ENCODE measurements at places on chromosomes 11 and 22.
A peak's percentile ranks its signal among the peaks of the same experiment; 100 is the strongest.

DNA sequence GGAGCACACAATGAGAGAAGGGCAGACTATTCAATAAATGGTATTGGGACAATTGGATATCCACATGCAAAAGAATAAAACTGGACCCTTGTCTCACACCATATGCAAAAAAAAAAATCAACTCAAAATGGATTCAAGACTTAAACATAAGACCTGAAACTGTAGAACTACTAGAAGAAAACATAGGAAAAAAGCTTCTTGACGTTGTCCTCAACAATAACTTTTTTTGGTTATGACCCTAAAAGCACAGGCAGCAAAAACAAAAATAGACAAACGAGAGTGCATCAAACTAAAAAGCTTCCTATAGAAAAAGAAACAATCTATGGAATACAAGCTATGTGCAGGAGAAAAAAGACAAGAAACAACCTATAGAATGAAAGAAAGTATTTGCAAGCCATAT lies 37.1 kb upstream of the EED start:
- H3K27me3 ChIP-seq: no peaks in the 10 kb centered on the region
- no peak for DNase-seq
- H3K4me1 ChIP-seq: peaks cover 5% of the 10 kb centered on the region
- H3K4me3 ChIP-seq: no peak overlapping the region

DNA sequence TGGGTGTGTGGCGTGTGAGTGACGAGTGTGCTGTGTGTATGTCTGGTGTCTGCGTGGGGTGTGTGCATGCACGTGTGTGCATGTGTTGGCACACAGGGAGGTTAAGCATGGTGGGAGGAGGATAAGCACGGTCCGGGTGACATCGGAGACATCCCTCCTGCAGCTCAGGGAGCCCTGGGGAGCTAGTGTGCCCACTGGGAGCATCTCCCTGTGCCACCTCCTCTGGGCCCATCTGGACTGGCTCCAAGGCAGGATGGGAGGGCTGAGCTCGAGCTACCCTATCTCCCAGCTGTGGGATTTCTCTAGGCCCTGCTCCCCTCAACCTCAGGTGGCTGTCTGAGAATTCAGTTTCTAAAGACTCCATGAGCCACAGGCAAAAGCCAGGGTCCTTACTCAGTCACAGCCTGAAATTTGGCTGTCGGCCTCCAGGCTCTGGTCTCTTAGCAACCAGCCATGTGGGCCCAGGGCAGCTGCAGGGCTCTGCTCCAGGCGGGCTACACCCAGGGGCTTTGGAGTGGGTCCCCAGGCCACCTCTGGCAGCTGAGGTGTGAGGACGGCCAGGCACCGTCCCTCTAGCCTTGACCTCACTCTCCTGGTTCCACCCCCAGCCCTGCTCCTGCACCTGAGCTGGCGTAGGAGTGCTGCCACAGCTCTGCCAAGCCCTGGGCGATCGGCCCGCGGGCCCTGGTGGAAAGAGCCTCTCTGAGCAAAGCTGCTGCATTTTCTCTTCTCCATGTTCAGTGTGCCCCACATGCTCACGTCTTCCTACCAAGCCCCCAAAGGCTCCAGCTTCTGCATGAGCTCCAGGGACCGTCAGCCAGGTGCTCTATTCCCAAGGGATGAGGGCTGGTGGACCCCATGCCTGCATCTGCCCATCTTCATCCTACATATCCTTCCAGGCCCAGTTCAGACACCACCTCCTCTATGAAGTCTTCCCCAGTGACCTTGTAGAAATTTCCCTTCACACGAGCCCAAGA lies 39.7 kb downstream of the RTL6 start:
- H3K4me3 ChIP-seq: no peak overlapping the region
- DNase-seq: no peak
- H3K36me3 ChIP-seq: peaks cover 11% of the 10 kb centered on the region
- peaks cover 63% of the 10 kb centered on the region for H3K4me1 ChIP-seq
- peaks cover 16% of the 10 kb centered on the region for H3K27me3 ChIP-seq

- H3K4me1 ChIP-seq: no peaks in the 10 kb centered on the region
- no peaks in the 10 kb centered on the region for H3K36me3 ChIP-seq
- no peak overlapping the region for H3K4me3 ChIP-seq
- no peaks in the 10 kb centered on the region for H3K27me3 ChIP-seq
- no peak overlapping the region for H3K27ac ChIP-seq
Observed at GRCh38 chr22:48520884-48521588, 1306.6 kb downstream of the BRD1 start.

DNA sequence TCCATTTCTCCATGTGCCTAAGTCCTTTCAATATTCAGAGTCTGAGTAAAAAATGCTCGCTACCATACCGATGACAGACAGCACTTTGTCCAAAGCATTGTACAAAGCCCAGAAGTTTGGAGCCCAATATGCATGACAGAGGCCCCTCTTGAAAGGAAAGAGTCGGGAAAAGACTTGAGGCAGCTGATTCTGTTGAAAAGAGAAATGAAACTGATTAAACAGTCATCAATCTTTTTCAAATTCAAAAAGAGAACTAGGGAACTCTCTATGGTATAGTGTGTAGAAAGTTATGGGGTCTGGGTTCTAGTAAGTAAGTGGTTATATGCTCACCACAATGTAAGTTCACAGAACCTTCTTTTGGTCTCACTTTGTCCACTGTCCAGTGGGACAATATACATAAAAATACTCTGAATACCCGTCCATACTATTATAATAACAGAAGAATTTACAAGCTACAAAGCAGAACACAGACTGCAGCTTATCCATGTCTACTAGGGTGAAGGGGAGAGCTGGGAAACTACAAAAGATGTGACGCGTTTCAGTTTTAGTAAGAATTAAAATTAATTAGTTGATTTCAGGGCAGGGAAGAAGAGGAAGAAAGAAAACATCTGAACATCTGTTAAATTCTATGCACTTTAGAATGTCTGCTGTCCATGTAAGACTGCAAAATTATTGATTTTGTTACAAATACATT lies 26.7 kb downstream of the ALG8 start:
- no peaks in the 10 kb centered on the region for H3K4me1 ChIP-seq
- no peak overlapping the region for H3K4me3 ChIP-seq
- no peak for DNase-seq
- peaks cover 27% of the 10 kb centered on the region for H3K36me3 ChIP-seq

- no peak for DNase-seq
- H3K27me3 ChIP-seq: no peaks in the 10 kb centered on the region
- no peak overlapping the region for H3K4me3 ChIP-seq
Observed at GRCh38 chr22:20093418-20094196, 13.6 kb downstream of the DGCR8 start.

DNA sequence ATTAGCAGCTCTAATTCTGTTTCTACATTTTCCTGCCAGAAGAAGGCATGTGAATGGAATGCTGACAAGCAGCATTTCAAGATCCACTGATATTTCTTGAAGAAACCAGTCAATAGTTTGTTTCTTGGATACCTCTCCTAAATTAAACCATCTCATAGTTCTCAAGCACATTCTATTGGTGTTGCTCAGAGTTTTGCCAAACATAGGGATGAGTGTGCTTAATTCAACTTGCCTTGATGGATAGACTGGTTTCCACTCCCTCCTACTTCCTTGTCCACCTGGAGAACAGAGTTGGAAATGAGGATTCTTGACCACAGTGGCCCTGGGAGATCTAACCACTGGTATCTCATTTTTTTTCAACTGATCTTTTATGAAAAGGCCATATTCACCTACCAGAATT lies 29.8 kb upstream of the DDX10 start:
- no peak overlapping the region for H3K27ac ChIP-seq
- no peak for DNase-seq
- H3K36me3 ChIP-seq: no peaks in the 10 kb centered on the region
- H3K4me1 ChIP-seq: no peaks in the 10 kb centered on the region

- peaks cover 3% of the 10 kb centered on the region for H3K27me3 ChIP-seq
- H3K4me3 ChIP-seq: peak overlapping the region; percentile 9
- H3K36me3 ChIP-seq: no peaks in the 10 kb centered on the region
- peak overlapping the region; percentile 77 for H3K27ac ChIP-seq
- H3K4me1 ChIP-seq: peaks cover 24% of the 10 kb centered on the region
Observed at GRCh38 chr11:124930799-124931198, 5.0 kb downstream of the HEPACAM start.

DNA sequence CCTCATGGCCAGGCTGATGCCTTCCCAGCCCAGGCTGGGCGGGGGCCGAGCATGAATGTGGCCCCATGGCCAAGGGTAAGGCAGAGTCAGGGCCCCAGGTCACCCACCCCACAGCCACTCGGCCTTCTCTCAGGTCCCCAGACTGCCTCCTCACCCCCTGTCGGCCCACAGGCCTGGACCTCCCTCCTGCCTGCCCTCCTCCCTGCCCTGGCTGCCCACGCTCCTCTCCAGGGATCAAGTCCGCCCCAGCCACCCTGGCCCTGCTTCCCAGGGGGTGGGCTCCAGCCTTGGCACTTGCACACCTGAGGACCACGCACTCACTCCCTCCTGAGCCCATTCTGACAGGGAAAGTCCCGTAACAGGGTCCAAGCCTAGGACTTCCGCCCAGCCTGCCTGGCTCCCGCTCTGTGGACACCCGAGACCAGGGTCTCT lies 37.8 kb upstream of the TH start:
- H3K4me1 ChIP-seq: peaks cover 12% of the 10 kb centered on the region
- peak; percentile 18 for DNase-seq
- no peak overlapping the region for H3K4me3 ChIP-seq
- peaks cover 3% of the 10 kb centered on the region for H3K27me3 ChIP-seq
- H3K36me3 ChIP-seq: no peaks in the 10 kb centered on the region

GRCh38 chr11:104075091-104075490 lies 38.7 kb downstream of the DDI1 start:
- H3K4me1 ChIP-seq: no peaks in the 10 kb centered on the region
- H3K36me3 ChIP-seq: no peaks in the 10 kb centered on the region
- no peak overlapping the region for H3K4me3 ChIP-seq
- H3K27me3 ChIP-seq: no peaks in the 10 kb centered on the region
- no peak for DNase-seq

- no peak overlapping the region for H3K27ac ChIP-seq
- H3K4me3 ChIP-seq: no peak overlapping the region
- no peak for DNase-seq
- no peaks in the 10 kb centered on the region for H3K4me1 ChIP-seq
- peaks cover 28% of the 10 kb centered on the region for H3K36me3 ChIP-seq
Observed at GRCh38 chr11:11944444-11944843, 64.0 kb downstream of the DKK3 start.

DNA sequence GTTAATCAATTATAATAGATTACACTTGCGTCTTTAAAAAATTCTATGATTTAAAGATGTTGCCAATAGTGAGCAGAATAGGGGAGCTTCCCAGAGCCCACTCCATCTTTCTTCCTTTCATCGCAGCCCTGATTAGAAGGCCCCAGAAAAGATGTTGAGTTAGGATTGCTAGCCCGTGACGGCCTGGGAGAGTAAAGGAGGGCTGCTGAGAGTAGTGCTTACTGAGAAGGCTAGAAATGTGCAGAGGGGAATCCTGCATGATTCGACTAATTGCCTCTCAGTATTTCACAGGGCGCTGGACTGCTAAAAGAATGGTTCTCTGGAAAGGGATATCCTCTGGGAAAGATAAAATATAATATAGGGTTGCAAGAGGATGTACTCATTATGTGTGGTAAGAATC lies 160.5 kb downstream of the C11orf87 start:
- H3K36me3 ChIP-seq: no peaks in the 10 kb centered on the region
- no peaks in the 10 kb centered on the region for H3K4me1 ChIP-seq
- no peaks in the 10 kb centered on the region for H3K27me3 ChIP-seq

- H3K4me3 ChIP-seq: no peak overlapping the region
- no peaks in the 10 kb centered on the region for H3K4me1 ChIP-seq
- no peak overlapping the region for H3K27ac ChIP-seq
- DNase-seq: no peak
- H3K36me3 ChIP-seq: no peaks in the 10 kb centered on the region
Observed at GRCh38 chr11:119406005-119406404, 17.0 kb downstream of the THY1 start.

- no peak overlapping the region for H3K4me3 ChIP-seq
- H3K4me1 ChIP-seq: no peaks in the 10 kb centered on the region
- no peak overlapping the region for H3K27ac ChIP-seq
- peaks cover 7% of the 10 kb centered on the region for H3K27me3 ChIP-seq
- no peak for DNase-seq
- H3K36me3 ChIP-seq: no peaks in the 10 kb centered on the region
Observed at GRCh38 chr22:23094695-23095681, 24.7 kb downstream of the GNAZ start.

- no peak for DNase-seq
- no peaks in the 10 kb centered on the region for H3K4me1 ChIP-seq
- H3K27ac ChIP-seq: no peak overlapping the region
- H3K27me3 ChIP-seq: peaks cover 17% of the 10 kb centered on the region
- H3K4me3 ChIP-seq: no peak overlapping the region
Observed at GRCh38 chr11:35550374-35551036, 25.1 kb upstream of the PAMR1 start.

- H3K27me3 ChIP-seq: peaks cover 80% of the 10 kb centered on the region
- peak; percentile 58 for DNase-seq
Observed at GRCh38 chr11:75667831-75668450, 897 bp downstream of the MAP6 start.

DNA sequence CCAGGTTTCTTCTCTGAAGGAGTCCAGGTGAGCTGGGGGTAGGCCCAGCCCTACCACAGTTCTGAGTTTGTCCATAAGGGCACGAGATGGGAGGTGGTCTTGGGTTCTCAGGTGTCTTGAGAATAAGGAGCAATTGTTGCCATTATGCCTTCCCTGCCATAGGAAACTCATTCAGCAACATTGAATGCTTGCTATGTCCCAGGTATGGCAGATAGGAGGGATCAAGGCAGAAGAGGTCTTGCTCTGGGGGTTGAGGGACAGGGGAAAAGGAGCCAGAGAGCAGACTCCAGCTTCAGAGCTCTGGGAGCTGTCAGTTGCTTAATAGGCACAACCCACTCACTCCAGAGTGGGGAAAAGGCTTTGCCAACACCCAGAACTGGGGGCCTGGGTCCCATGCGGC lies 4.3 kb downstream of the SELENOM start:
- H3K36me3 ChIP-seq: peaks cover 5% of the 10 kb centered on the region
- no peak overlapping the region for H3K27ac ChIP-seq
- H3K4me3 ChIP-seq: no peak overlapping the region
- DNase-seq: no peak

DNA sequence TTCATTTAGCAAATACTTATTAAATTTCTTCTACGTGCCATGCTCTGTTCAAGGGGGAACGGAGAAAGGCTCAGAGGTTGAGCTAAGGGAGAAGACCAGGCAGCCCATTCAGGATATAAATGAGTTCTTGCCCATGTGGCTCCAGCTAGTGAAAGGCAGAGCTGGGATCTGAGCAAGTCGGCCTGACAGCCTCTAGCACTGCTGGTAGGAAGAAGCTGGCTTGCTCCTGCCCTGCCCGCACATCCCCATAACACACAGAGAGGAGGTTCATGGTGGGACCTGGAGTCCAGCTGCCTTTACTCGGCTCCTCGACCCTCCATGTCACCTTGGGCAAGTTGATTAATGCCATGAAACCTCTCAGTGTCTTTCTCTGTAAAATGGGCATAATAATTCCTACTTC lies 2.0 kb downstream of the SLC15A3 start:
- DNase-seq: no peak
- H3K36me3 ChIP-seq: no peaks in the 10 kb centered on the region
- H3K27me3 ChIP-seq: peaks cover 51% of the 10 kb centered on the region
- peaks cover 26% of the 10 kb centered on the region for H3K4me1 ChIP-seq
- no peak overlapping the region for H3K27ac ChIP-seq

- H3K27me3 ChIP-seq: peaks cover 20% of the 10 kb centered on the region
- DNase-seq: no peak
- peaks cover 21% of the 10 kb centered on the region for H3K4me1 ChIP-seq
- H3K36me3 ChIP-seq: no peaks in the 10 kb centered on the region
- H3K4me3 ChIP-seq: no peak overlapping the region
Observed at GRCh38 chr11:94731880-94732601, 36.1 kb upstream of the AMOTL1 start.

Data from activated naive CD4-positive, alpha-beta T cell treated with anti-CD3 and anti-CD28 coated beads, Interleukin-2, amount 10 ng/mL, durations not matched to agents 7 days and 5 days (primary cell).